A549 treated with DMSO at 1 μM for 4 hours (cell line): ENCODE measurements at places on chromosomes 4 and X. TPM values are rescaled to one million over a fixed set of nuclear protein-coding genes. Genes with fewer than 3 reads are reported as not detected.

Gene PPARGC1A
- 0.06 to 0.13 TPM (median 0.09 TPM) in 4 of 5 replicates, not detected in the other for total RNA-seq

Gene AREG
- total RNA-seq = 69.6 to 88.2 TPM (median 81.0 TPM) in 5 replicates

Gene SMAD1
- total RNA-seq = 9.3 to 13.0 TPM (median 11.7 TPM) in 5 replicates

Gene VAMP7
- total RNA-seq = 30.1 to 37.8 TPM (median 33.6 TPM) in 5 replicates

Gene CXorf65
- not detected in 5 replicates for total RNA-seq

Gene KDM5C
- total RNA-seq = 52.5 to 65.0 TPM (median 59.0 TPM) in 5 replicates

Gene UGT2B15
- 0.06 to 0.11 TPM (median 0.08 TPM) in 4 of 5 replicates, not detected in the other for total RNA-seq

Gene AKAP14
- not detected in 5 replicates for total RNA-seq

Gene SLC38A5
- 0.10 to 0.44 TPM (median 0.39 TPM) in 5 replicates for total RNA-seq

Gene ADGRL3
- 0.02 to 0.32 TPM (median 0.03 TPM) in 5 replicates for total RNA-seq

Gene MXRA5
- not detected in 5 replicates for total RNA-seq

Gene PCSK1N
- 12.5 to 45.5 TPM (median 39.5 TPM) in 5 replicates for total RNA-seq
